SW 1271 (cell line): ENCODE measurements at places on chromosomes 12 and 14.

DNA sequence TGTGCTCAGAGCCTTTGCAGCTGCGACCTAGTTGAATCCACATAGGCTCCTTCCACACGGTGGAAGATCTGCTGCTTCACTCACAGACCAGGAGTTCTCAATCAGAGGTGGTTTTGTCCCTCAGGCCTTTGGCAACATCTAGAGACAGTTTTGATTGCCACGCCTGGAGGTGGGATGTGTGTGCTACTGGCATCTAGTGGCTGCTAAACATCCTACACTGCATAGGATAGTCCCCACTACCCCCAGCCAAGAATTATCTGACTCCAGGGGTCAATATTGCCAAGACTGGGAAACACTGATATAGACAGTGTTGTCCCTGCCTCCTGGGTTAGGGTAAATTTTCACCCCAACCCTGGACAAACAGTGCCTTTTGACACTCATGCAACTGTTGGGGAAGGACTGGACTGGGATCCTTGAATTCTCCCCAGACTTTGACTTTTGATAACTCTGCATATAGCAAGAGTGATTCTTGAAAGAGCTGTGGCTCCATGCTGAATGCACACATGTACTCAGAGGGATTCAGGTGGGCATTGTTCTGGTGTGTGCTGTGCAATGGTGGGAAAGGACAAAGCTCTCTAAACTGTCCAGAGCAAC lies 39.8 kb downstream of the BAZ2A start:
- DNase-seq: no peak

GRCh38 chr14:62691647-62692489 lies 353.4 kb downstream of the KCNH5 start:
- DNase-seq: no peak

- DNase-seq: no peak
These were observed at the start of gene ACRBP for GRCh38 chr12:6647083-6647604. TSS of gene ACRBP (minus strand) at chr12:6647432. CDS start at chr12:6647366, 66 bp downstream.

GRCh38 chr12:79555028-79555925 lies 135.5 kb downstream of the PAWR start:
- no peak for DNase-seq

DNA sequence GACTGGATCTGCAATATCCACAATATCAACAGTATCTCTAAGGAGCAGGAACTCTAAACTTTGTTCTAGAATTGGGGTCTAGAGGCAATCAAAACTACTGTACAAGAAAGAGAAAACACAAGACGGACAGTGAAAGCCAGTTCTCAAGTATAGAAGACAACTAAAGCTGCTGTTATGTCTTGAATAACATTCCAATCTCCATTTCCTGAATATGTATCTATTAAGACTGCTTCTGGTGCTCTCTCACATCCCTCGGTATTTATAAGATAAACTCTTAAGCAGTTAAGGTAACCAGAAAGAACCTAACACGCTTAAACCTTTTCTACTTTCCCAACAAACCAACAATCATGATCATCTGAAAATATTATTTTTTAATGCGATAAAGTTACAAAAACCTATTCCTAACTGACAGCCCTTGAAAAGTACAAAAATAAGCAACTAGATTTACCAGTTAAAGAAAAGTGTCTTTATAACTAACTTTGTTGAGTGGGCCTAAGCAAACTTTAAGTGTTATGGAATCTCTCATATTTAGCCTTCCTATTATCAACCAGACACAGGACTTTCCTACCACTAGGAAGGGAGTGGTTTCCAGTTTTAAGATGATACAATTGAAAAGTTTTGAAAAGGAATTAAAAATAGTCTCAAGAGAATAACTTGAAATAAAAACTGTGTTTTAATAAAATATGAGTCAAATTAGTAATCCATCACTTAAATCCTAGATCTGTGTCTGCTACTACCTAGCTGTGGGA lies 30.7 kb downstream of the NUMB start:
- DNase-seq: no peak

DNA sequence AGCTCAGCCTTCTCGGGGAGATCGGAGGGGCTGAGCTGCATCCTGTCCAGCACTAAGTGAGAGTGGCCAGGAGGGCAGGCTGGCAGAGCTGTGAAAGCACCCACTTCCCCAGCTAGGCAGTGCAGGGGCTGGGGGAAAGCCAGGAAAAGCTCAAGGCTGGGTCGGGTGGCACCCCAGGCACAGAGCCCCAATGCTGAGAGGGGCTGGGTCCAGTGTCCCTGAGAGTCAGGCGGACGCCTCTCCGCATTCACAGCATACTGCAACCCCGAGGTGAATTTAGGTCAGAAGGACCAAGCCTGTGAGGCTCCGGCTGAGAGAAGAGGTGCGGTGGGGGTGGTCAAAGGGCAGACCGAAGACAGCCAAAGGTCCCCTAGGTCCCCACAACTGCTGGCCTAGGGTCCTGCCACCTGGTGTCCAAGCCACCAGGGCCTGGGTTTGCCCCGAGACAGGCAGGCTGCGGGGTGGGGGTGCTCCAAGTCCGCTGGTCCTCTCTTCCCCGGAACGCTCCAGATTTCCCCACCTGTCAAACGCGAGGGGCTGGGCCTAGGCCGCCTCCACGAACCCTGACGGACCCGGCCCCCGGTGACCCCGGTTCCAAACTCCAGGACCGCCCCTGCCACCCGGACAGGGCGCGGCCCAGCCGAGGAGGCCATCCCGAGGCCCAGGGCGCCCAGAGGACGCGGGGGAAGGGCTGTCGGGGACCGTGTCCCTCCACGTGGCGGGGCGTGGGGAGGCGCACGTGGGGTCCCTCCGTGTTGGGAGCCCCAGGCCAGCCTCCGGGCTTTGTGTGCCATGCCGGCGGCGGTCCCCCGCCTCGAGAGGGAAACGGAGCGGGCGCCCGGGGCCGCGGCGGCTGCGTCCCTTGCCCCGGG lies 527 bp downstream of the CAMKK2 start:
- no peak for DNase-seq

DNA sequence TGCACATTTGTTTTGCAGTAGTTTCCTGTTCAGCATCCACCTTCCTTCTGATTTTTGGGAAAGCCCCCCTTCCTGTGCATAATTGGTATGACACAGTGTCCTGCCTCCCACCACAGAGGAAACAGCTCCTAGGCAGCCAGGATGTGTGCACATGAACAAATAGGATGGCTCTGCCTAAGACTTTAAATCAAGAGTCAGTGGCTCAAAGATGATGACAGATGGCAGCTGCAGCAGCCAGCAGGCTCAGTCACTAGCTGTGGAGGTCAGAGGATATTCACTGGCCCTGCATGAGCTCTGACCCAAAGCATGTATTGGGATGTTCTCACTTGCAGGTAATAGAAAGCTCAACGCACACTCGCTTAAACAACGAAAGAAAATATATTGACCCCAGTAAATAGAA lies 90.3 kb downstream of the KCNK10 start:
- no peak for DNase-seq

DNA sequence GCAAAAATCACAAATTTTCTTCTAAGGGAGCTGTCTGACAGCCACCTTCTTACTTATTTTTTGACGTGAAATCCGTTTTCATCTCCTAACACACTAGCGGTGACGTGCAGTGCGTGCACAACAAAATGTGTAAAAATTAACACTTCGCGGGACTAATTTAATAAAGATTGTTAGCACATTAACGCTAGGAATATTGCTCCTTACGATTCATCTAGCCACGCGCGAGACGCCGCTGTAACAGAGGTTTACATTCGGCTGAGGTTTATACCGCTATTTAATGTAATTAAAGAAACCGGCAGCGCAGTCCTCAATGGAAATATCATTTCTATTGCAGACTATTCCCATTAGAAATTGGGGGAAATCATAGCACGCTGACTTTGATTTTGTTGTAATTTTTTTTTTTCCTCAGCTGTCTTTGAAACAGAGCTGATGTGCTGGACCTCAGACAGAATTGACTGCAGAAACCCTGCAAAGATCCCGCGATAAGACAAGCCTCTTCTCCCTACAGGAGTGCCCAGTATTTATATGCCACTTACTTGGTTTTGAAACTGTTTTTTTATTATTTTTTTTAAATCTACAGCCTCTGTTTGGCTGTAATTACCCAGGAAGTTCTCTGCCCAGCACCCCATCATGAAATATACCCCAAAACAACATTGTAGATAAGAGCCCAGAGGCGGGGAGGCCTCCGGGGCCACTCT lies 31.2 kb downstream of the BCL11B start:
- no peak for DNase-seq

GRCh38 chr14:83568141-83568540 lies 1961.8 kb upstream of the FLRT2 start:
- no peak for DNase-seq

- DNase-seq: no peak
These were observed 615.4 kb upstream of the MIS18BP1 start for GRCh38 chr14:45868377-45868776.

- no peak for DNase-seq
These were observed 49.2 kb downstream of the BRMS1L start for GRCh38 chr14:35875296-35875695.

DNA sequence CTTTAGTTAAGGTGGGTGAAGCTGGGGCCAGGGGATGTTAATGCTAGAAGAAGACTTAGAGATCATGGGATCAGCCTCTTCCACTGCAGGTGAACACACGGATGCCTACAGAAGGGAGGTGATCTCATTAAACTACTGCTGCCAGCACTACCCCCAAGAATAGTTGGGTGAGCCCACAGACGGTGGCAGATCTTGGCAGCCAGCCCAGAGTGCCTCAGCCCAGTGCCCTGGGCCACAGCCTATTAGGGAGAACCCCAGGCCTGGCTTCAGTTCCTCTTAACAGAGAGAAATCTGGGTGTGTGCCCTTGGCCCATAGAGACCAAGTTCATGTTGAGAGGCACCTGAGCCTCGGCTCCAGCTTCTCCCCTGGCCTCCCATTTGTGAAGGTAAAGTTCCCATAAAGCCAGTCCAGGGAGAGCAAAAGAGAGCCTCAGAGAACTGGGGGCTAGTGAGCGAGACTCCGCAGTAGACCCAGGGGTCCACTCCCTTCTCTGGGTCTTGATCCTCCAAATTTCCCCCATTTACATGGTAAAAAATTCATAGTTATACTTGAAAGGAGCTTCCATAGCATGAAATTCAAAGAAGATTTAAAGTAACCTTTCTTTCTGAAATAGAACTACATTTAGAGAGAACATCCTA lies 125.0 kb upstream of the CCND2 start:
- no peak for DNase-seq

DNA sequence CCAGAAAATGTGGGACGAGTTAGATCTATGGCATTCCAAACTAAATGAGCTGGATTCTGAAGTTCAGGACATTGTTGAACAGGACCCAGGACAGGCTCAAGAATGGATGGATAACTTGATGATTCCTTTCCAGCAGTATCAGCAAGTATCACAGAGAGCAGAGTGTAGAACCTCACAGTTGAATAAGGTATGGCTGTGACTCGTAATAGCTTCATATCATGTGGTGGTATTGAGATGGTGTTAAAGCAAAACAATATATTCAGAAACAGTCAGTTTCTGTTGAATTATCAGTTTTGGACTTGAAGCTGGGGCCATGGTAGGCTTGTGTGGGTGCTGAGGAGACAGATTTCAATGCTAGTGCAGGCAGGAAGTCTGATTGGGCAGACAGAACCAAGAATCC lies 213.7 kb downstream of the ESR2 start:
- DNase-seq: no peak

DNA sequence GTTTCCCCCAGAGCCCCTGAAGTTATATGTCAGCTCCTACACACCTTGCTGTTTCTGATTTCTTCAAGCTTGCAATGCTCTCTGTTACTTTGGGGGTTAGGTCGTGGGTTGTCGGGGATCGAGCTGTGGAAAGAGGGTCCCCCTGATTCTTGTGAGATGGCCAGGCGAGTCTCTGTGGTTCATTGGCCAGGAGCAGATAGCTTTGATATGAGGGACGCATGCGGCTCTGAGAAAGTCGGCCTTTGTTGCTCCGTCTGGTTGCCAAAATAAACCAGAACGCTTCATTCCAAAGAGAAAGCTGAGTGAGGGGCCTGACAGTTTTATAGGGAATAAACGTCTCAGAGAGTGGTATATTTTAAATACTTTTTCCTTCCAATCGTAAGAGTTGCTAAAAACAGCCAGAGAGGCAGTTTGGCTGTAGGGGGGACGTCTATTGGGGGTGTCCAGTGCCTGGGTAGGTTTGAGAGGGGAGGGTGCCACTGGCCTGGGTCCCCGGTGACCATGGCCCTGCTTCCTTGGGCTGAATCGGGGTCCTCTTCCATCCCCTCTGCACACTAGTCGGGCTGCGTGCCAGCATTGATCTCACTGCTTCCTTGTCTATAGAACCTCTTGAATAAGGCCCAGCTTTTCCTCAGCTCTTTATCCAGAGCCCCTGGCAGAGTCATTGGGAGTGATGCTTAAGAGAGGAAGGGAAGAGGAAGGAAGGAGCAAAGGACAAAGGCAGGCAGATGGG lies 18.9 kb downstream of the CCND2 start:
- DNase-seq: no peak

- DNase-seq: no peak
These were observed 21.0 kb downstream of the AMN start for GRCh38 chr14:102943454-102943853.

- DNase-seq: no peak
These were observed 617.6 kb downstream of the LRFN5 start for GRCh38 chr14:42224053-42224888.

- DNase-seq: no peak
These were observed 140.0 kb upstream of the FKBP4 start for GRCh38 chr12:2654741-2655140.

DNA sequence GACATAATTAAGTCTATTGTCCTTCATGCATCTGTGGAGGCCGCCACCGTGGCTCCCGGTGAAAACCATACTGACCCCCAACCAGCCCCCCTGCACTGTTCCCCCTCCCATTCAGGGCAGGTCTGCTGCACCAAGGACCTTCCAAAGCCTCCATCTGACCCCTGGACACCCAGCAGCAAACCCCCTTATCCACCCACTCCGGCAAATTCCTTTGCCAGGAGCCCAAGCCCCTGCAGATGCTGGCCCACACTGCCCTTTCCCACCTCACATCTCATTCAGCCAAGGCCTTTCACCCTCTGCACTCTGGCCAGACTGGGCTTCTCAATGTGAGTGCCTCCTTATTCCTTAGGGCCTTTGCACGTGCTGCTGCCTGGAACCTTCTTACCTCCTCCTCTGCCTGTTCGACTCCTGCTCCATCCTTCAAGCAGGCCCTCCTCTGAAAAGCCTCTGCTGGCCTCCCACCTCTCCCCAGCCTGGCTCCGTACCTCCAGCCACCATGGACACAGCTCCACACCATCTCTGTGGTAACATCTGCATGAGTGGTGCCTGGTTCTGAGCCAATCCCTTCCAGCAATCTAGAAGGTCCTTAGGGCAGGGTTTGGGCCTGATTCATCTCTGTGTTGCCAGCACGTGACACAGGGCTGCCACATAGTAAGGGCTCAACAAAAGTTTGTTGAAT lies 230.7 kb downstream of the BCL11B start:
- no peak for DNase-seq

DNA sequence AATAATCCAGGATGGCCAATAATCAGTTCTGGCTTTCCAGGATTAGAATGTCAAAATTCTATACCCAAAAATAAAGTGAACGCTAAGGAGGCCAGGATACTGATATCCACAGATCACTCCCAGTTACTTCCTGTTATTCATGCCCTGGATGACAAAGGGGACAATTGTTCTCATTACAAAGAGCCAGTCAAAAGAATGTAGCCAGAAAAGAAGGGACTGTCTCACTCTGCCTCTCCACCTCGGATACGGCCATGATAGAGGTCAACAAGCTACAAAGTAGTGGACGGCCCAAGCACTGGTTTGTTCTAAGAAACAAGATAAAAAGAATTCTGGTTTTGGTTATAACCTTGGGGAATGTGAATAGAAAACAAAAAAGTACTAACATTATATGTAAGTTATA lies 116.1 kb upstream of the ATF7IP start:
- no peak for DNase-seq
